ENCODE measurements at places on chromosomes 1 and 21.

- no peak for DNase-seq
These were observed 177.3 kb upstream of the TMEM51 start for GRCh38 chr1:14976256-14976655.

GRCh38 chr1:167064621-167065020, 25.6 kb downstream of the GPA33 start:
- no peak for DNase-seq

DNA sequence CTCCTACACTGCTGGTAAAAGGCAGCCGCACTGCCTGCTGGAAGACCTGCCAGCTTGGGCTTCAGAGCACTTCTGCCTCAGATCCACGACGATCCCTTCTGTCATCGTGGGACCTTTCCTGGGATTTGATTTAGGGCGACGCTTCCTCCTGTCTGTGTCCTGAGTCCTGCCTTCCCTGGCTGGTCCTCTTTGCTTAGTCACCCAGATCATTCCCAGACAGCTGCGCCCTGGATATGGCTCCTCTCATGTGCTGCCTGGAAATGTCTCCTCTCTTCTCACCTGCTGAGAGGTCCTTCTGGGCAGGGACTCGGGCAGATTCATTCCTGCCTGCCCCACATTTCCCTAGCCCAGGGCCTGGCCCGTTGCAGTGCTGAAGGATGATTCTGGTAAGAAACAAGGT, 72.4 kb upstream of the POU3F1 start:
- no peak for DNase-seq

GRCh38 chr1:229191066-229191674, 79.7 kb upstream of the RAB4A start:
- no peak for DNase-seq

DNA sequence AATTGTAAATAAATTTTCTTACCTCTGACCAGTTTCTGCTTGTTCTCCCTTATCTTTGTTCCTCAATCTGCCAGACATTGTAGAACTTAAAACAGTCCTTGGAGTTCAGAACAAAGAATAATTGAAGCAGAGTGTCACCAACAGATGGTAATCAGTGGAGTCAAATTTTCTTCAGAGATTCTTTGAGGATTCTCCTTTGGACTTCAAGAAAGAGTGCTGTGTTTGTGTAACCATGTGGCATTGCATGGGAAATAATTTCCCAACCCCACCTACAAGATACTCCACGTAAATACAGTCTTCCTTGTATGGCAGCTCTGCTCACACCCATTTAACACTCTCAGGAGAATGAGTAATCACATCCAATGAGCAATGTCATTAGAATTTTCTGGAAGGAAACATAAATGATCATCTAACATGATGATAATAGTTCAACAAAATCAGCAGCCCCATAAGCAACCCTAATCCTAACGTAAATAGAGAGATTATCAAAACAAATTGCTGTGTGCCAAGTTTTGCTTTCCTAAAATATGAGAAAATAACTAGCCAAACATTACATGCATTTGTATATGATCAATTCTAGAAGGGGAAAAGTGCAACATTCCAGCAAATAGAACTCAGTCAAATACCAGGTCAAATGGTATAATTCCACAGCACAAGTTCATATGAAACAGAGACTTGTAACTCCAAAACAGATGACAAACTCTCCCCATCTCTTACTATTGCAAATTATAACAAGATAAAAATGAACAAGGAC, 6.9 kb upstream of the DENND1B start:
- DNase-seq, result no peak

- DNase-seq, result no peak
These were observed 10.5 kb upstream of the TAF1A start for GRCh38 chr1:222600281-222600680.

GRCh38 chr1:40143891-40144575, 17.2 kb upstream of the RLF start:
- peak; percentile 58 for DNase-seq

- no peak for DNase-seq
These were observed 38.5 kb downstream of the DISC1 start for GRCh38 chr1:231665101-231665500.

- no peak for DNase-seq
These were observed 21.3 kb downstream of the SOAT1 start for GRCh38 chr1:179314928-179315327.

- DNase-seq, result peak; percentile 3
These were observed 7.4 kb downstream of the LRRC53 start for GRCh38 chr1:74504933-74505512.

DNA sequence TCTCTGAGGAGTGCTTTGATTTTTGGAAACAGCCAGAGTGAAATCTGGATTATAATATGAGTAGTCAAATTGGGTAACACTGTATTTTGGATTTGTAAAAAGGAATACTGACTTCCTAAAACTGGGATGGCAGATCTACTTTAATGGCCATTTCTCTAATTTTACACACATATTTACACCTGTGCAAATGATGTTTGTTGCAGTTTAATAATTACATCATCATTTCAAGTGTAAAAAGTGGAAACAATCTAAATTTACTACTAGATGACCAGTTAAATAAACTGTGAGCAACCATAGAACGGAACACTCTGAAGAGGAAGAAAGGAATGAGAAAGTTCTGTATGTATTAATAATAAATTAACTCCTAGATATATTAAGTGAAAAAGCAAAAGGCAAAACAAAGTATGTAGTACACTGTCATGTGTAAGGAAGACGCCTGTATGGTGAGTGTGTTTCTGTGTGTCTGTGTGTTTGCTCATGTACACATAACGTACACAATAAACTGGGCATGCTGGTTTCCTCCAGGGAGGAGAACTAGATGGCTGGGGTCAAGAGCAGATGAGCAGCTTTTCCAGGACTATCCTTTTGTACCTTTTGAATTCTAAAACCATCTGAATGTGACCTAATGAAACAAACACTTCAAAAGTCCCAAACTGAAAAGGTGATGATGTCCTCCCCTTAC, 2.9 kb upstream of the RHEX start:
- no peak for DNase-seq

DNA sequence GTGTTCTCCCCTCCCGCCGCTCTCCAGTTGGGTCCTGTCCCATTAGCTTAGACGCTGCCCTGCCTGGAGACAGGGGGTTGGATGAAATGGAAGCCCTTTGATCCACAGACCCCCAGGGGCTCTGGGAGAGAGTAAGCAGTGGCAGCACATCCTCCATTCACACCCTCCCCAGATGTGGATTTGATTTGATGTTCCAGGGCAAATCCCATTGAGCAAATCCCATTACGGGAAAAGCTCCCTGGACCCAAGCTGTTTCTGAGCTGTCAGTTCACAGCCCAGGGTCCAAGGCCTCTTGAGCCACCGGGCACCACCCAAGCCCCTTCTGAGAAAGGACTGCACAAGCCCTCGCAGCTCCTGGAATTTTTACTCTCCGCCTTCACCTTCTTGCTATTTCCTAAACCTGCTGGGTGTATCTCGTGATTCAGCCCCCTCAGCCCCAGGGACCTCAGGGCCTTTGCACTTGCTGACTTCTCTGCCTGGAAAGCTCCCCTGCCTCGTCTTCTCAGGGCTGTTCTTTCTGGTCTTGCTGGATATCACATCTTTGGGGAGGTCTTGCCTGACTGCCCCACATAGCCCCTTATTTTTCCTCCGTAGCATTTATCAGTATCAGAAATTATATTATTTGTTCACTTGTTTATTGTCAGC, 101.1 kb downstream of the PAX7 start:
- no peak for DNase-seq

- no peak for DNase-seq
These were observed 2.0 kb upstream of the CDC7 start for GRCh38 chr1:91498498-91499245.

GRCh38 chr1:21963477-21964217, 13.2 kb upstream of the CELA3B start:
- peak; percentile 37 for DNase-seq

DNA sequence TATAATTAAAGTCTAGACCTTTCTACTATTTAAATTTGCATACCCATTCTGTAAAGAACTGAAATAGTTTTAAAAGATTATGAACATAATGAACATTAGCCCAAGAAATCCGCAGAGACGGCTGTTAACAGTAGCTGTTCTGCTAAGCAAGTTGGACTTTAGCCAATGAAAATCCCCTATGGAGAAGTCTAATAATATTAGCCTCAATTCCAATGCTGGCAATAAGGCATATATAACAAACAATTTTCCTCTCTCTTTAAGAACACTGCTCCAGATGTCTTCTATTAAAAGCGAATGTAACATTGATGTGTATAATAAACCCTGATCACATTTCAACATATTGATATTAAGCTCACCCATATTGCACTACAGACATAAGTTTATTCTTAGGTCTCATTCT, 221.3 kb upstream of the KCTD3 start:
- DNase-seq, result no peak

- DNase-seq, result no peak
These were observed 35.8 kb downstream of the GREM2 start for GRCh38 chr1:240575981-240576662.

GRCh38 chr1:185104083-185104482, 52.7 kb downstream of the TRMT1L start:
- no peak for DNase-seq

GRCh38 chr1:226545836-226546596, 2.5 kb upstream of the STUM start:
- DNase-seq, result no peak

DNA sequence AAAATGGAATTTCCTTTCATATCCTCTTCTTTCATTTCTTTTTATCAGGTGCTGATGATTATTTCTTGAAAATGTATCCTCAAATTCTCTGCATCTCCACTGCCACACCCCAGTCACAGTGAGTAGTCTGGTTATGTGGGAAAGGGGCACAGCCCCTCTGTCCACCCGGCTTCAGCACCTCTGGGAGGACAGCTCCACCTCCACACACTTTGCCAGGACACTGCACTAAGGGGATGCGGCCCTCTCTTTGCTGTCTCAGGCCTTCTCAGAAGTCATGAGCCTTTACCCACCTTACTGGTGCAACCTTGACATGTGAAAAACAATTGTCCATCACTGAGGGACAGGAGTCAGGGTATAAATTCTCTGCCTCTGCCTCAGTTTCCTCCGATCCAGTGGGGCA, 433.1 kb downstream of the PCP4 start:
- DNase-seq, result no peak

GRCh38 chr1:69319287-69319686, 248.4 kb upstream of the LRRC7 start:
- DNase-seq, result no peak

DNA sequence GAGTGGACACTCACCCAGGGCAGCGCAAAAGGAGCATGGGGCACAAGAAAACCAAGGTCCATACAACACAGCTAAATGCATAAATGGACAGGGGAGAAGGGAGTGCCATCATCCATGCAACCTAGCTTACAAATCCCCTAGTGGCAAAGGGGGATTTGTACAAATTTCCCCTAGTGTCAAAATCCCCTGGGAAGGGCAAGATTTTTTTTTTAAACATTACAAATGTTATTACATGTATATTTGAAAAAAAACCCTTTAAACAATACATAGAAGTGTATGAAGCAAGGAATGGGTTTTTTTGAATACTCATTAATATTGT, 89.6 kb upstream of the IVNS1ABP start:
- no peak for DNase-seq

- no peak for DNase-seq
These were observed 103.8 kb downstream of the LYPLAL1 start for GRCh38 chr1:219277304-219278105.

DNA sequence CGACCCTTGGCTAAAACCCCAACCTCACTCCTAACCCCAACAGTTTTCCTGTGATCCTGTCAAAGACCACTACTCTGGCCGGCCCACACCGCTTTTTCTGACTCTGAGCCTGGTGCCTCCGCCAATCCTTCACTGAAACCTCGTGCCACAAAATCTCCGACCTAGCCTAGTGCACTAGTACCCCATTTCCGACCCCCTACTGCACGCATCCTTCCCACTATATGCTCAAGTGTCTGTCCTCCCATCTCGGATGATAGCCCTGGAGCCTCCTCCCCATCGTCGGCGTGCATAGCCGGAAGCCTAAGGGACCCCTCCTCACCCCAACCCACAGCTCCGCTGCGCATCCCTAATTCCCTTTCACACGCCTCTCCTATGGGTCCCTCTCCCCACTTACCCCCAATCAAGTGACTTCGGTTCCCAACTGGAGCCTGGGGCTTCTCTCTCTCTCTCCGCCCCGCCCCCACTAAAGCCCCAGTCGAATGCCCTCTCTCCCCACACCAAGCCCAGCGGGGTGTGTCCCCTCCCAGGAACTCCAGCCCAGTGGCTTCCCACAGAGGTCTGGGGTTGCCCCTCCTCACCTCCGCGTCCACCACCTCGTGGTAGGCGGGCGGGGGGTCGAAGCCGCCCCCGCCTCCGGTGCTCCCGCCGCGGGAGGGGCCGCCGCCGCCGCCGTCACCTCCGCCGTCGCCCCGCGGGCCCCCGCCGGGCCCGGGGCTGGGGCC, 791 bp downstream of the USP24 start:
- peak; percentile 54 for DNase-seq

DNA sequence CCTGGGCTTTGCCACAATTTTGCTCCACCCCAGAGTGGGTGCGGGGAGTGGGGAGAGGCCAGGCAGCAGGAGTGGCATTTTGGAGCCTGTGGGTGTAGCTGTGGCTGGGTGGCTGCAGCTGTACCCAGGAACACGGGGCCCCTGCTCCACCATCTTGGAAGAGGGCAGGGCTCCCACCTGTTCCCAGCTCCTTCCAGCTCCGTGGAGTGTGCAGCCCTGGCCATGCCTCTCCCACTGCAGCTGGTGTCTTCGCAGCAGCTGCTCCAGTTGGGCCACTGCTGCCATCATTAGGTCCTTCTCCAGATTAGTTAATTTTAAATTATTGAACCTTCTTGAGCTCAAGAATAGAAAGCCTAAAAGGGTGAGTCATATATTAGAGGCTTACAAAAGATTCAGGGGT, 17.6 kb downstream of the FAM20B start:
- no peak for DNase-seq

DNA sequence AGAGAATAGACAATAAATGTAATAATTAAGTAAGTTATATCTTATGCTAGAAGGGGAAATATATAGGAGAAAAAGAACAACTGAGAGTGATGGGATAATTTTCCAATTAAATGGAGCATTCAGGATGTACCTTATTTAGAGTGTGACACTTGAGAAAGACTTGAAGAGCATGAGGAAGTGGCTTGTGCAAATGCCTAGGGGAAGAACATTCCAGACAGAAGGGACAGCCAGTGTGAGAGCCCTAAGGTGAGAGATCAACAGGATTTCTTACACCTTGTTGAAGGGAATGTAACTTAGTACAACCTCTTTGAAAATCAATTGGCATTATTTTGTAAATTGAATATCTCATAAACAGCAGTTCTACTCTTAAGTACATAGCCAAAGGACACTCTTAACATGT, 28.8 kb upstream of the TSPAN2 start:
- no peak for DNase-seq

GRCh38 chr21:39118061-39118460, 65.2 kb downstream of the PSMG1 start:
- no peak for DNase-seq

GRCh38 chr1:29575277-29575676, 339.0 kb downstream of the PTPRU start:
- no peak for DNase-seq

GRCh38 chr1:206696812-206697585, 12.3 kb downstream of the MAPKAPK2 start:
- no peak for DNase-seq

DNA sequence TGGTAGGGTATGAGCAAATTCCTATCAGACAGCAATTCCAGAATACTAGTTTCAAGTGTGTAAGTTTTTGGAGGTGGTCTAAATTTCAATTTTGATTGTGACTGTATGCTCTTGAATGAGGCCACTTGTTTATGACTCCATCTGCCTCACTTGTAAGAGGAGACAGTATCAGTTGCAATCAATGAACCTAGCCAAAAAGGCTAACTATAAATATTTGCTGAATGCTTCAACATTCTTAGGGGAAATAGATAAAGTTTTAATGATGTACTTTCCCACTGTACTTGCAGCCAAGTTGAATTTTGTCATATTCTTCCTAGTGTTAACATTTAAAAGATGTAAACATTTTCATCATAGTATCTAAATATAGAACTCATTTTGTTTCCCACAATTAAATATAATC, 32.1 kb upstream of the RWDD3 start:
- DNase-seq, result no peak

Measured in globus pallidus (tissue), 1 donor.